Esophagus muscularis mucosa (tissue), 4 donors: ENCODE measurements at places on chromosomes 12 and 14. TPM values are rescaled to one million over a fixed set of nuclear protein-coding genes. Genes with fewer than 3 reads are reported as not detected.

DNA sequence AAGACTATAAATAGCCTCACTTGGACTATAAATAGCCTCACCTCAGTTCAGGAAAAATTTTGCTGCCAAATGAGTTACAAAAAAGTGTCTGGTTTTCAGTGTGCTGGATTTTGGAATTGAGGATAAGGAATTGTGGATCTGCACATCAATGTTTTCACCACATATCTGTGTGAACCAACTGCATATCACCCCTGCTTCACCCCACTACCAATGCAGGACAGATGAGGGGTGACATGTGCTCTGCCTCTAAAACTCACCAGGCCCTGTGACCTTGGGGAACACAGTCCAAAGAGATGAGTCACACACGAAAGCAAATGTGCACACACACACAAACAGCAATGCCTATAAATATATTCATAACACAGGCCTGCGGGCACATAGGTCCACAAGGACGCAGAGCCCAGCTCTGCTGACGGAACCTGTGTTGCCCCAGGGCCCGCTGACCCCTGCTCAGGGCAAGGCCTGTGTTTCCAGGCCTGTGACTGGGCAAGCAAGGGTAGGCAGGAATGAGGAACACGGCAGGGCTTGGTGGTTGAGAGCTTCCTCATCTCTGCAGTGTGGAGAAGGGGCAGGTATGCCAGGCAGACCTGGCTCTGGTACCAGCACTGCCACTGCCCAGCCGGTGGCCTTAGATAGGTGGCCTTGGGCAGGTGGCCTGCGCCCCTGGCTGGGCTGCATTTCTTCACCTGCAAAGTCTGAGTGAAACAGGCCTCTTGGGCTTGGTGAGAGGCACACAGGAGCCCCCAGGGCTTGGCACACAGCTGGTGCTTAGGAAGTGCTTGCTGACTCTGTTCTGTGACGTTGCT lies 82.4 kb downstream of the ARL6IP4 start:
- no peaks in the 10 kb centered on the region for H3K27me3 ChIP-seq
- no peak for DNase-seq
- H3K27ac ChIP-seq = peak overlapping the region; percentile 75
- peaks cover 87% of the 10 kb centered on the region for H3K4me1 ChIP-seq
- no peak overlapping the region for H3K4me3 ChIP-seq

DNA sequence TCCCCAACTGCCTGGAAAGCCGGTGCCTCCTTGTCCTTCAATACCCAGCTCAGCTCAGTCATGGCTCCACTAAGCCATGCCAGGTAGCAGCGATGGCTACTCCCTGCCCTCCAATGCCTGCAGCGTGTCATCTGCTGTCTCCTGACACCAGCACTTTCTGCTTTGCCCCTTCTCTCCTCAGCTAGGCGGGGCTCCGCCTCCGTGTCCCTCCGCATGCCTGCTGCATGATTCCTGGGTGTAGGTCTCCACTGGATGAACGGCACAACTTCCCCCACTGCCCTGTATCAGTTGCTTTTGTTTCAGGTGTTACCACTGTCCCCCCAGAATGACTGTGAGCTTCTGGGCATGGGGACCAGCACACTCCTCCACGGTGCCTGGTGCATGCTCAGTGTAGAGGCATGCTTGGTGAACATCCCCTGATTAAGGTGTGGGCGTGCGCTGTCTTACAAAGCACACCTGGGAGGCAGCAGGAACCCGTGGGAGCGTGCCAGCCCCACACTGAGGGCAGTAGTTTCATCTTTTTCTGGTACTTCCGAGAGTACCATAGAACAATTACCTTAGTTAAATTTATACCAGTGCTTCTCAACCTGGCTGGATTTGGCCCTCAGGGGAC lies 179.4 kb upstream of the PRMT8 start:
- H3K4me3 ChIP-seq = no peak overlapping the region
- H3K4me1 ChIP-seq = peaks cover 26% of the 10 kb centered on the region
- DNase-seq = no peak
- no peaks in the 10 kb centered on the region for H3K36me3 ChIP-seq

The LRRC43 gene
- not detected for total RNA-seq

The DCN gene
- total RNA-seq = 1,556 TPM

GRCh38 chr12:48973531-48973930 lies 2.0 kb upstream of the WNT10B start:
- H3K4me1 ChIP-seq = peaks cover 56% of the 10 kb centered on the region
- no peaks in the 10 kb centered on the region for H3K36me3 ChIP-seq
- no peak overlapping the region for H3K4me3 ChIP-seq
- DNase-seq = no peak
- peaks cover 58% of the 10 kb centered on the region for H3K27me3 ChIP-seq

GRCh38 chr14:91068642-91069041 lies 8.2 kb upstream of the RPS6KA5 start:
- H3K36me3 ChIP-seq = no peaks in the 10 kb centered on the region
- no peak overlapping the region for H3K27ac ChIP-seq
- no peak overlapping the region for H3K4me3 ChIP-seq
- peaks cover 7% of the 10 kb centered on the region for H3K4me1 ChIP-seq
- no peaks in the 10 kb centered on the region for H3K27me3 ChIP-seq

The FOXG1 gene
- total RNA-seq = 0.66 TPM

The STX2 gene
- 80.8 TPM for total RNA-seq

The TSPAN9 gene
- total RNA-seq = 35.4 TPM

DNA sequence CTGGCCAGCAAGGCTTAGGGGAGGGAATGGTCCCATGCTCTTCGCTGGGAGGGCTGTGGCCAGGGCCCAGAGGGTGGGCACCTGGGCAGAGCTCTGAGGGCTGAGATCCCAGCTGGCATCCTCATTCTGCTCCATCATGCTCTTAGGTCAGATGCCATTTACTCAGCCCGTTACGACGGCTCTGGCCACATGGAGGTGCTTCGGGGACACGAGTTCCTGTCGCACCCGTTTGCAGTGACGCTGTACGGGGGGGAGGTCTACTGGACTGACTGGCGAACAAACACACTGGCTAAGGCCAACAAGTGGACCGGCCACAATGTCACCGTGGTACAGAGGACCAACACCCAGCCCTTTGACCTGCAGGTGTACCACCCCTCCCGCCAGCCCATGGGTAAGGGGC lies 30.8 kb upstream of the LRP1-AS start:
- peaks cover 83% of the 10 kb centered on the region for H3K36me3 ChIP-seq
- no peak overlapping the region for H3K27ac ChIP-seq
- H3K27me3 ChIP-seq = no peaks in the 10 kb centered on the region
- peaks cover 9% of the 10 kb centered on the region for H3K4me1 ChIP-seq
- no peak for DNase-seq

The KRT85 gene
- not detected for total RNA-seq

GRCh38 chr14:56295743-56296142 lies 177.5 kb downstream of the PELI2 start:
- no peak overlapping the region for H3K4me3 ChIP-seq
- no peaks in the 10 kb centered on the region for H3K4me1 ChIP-seq
- no peaks in the 10 kb centered on the region for H3K27me3 ChIP-seq
- no peak for DNase-seq
- H3K27ac ChIP-seq = no peak overlapping the region

DNA sequence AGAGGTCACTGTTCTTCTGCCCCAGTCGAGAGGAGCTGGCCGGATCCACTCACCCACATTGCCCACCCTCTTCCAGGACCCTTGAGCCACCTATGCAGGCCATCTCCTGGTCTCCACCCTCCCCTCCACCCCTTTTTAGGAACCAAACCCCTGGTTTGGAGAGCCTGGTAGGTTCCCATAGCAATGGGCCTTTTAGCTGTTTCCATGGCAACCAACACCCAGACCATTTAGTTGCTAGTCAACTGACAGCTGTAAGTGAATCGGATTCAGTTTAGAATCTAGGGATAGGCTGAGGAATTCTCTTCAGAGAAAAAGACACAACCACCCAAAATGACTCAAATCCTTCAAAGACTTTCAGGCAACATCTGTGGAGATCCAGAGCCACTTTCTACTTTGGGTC lies 16.5 kb downstream of the NPC2 start:
- no peak overlapping the region for H3K4me3 ChIP-seq
- no peak overlapping the region for H3K27ac ChIP-seq
- peaks cover 59% of the 10 kb centered on the region for H3K36me3 ChIP-seq
- no peak for DNase-seq
- no peaks in the 10 kb centered on the region for H3K27me3 ChIP-seq

DNA sequence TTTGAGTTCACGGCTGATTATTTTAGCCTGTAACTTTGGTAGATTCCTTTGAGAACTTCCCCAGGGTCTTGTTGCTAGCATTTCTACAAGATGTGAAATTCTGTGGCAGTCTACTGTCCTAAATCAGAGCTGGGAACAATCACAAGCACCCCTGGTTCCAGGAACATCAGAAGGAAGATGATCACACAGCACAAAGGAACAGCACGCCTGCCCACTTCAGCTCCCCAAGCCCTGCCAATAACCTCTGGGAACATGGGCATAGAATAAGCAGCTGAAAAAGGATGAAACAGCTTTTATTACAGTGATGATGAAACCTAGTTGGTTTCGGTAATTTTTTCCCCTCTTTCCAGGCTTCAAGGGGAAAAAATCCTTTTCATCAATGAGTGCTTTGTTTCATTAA lies 12.3 kb downstream of the GPR19 start:
- no peaks in the 10 kb centered on the region for H3K36me3 ChIP-seq
- no peak overlapping the region for H3K4me3 ChIP-seq
- no peaks in the 10 kb centered on the region for H3K27me3 ChIP-seq
